IPS-NIHi11 (cell line): ENCODE measurements at places on chromosomes 11 and 22.

DNA sequence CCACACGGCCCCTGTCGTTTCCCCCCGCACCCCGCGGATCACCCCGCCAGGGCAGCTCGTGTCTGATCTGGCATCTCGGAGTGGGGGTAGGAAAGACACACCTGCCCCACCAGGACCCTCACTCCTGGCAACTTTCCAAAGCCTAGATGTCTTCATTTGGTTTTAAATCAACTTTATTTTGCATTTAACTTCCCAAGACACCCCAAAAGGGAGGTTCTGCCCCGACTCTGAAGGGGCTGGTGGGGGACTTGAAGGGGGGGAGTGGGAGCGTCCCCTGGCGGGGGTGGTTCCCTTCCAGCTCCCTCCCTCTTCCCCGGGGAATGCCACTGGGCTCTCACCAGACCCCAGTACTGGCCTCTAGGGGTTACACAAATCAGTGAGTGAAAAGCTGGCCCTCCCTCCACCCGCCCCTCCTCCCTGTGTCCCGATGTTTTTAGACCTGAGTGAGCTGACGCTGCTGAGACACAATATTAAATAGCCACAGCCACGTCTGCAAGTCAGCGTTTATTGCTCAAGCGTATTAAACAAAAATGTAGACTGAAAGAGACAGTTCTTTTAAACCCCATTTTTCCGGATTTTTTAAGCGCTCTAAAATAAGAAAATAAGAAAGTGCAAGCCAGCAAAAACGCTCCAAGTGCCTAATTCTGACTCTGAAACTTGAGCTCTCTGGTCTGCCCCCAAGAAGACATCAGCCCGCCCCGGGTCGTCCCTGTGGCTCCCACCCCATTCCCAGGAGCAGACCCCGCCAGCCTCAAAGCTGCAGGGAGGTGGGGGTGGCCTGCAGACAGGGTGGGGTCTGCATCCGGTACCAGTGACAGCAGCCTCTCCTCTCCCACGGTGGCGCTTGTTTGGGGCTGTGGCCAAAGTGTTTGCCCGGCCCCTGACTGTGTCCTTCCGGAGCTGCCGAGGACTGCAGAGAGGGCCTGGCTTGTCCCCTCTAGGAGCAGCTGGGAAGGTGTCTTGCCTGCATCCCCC, 1.1 kb upstream of the TTLL8 start:
- peak; percentile 92 for DNase-seq

DNA sequence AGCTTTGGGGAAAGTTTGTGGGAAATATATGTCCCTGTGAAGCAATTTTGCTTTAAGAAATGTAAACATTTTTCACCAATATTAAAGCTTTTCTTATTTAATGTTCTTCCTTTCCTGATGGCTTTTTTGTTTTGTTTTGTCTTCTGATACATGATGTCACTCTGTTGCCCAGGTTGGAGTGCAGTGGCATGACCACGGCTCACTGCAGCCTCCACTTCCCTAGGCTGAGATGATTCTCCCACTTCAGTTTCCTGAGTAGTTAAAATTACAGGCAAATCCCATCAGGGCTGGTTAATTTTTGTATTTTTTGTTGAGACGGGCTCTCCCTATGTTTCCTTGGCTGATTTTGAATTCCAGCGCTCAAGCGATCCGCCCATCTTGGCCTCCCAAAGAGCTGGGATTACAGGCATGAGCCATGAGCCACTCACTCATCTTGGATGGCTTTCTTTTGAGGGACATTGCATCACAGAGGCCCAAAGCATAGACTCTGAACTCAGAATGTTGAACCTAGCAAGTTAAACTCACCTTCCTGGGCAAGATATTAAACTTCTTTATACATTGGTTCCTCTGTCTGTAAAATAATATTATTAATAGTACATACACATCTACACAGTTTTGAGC, 651 bp upstream of the CARD16 start:
- no peak for DNase-seq

GRCh38 chr11:5808500-5809121, at the start of gene OR52N2:
Gene OR52N2, plus strand, starts transcription at chr11:5808924. Its CDS starts 11,412 bp downstream, at chr11:5820336.
- DNase-seq: peak; percentile 49

DNA sequence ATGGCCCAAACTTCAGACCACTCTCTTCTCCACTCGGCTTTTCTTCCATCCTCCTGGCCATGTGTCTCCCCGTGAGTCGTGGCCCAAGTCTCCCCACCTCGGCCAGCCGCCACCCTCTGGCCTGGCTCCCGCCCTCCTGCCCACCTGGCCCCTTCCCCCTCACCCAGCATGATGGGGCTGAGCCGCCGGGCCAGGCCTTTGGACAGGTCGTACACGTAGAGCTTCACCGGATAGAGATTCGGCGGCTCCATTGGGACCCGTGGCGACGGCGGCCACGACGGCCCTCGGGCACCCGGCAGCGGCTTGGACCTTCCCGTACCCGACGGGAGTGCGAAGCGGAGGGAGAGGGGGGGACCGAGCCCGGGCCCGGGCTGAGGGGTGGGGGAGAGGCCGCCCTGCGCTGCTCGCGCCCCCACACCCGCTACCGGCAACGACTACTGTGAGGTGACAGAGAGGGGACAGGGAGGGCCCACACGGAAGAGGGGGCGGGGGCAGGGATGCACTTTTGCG, at the start of gene DESI1:
TSS of gene DESI1 (minus strand) at position 455 of the 510 bp plus-strand sequence. CDS start at position 251, 204 bp downstream.
- no peak for DNase-seq

- no peak for DNase-seq
Measured at GRCh38 chr22:49963647-49964026, 3.1 kb downstream of the PIM3 start.
